ENCODE measurements at places on chromosomes 3 and 15. TPM values are rescaled to one million over a fixed set of nuclear protein-coding genes. Genes with fewer than 3 reads are reported as not detected.

SLC9A9 gene
- total RNA-seq: 4.2 TPM

UBR1 gene
- total RNA-seq: 15.2 TPM

KAT2B gene
- 5.5 TPM for total RNA-seq

BCL2A1 gene
- 0.35 TPM for total RNA-seq

GOLGA6A gene
- not detected for total RNA-seq

SPTBN5 gene
- 0.49 TPM for total RNA-seq

ILDR1 gene
- total RNA-seq: 1.9 TPM

SELENOS gene
- 57.3 TPM for total RNA-seq

SPINK8 gene
- not detected for total RNA-seq

SLCO2A1 gene
- total RNA-seq: 0.05 TPM

RHOV gene
- total RNA-seq: 52.2 TPM

SHC4 gene
- total RNA-seq: 0.37 TPM

CCNB2 gene
- 61.9 TPM for total RNA-seq

CPN2 gene
- not detected for total RNA-seq

C3orf85 gene
- total RNA-seq: not detected

CCDC51 gene
- total RNA-seq: 22.7 TPM

Measured in airway epithelial cell (primary cell).